Esophagus mucosa (tissue), 1 donor: ENCODE measurements at places on chromosomes 1 and 21.

GRCh38 chr1:237181743-237182317 lies 139.8 kb downstream of the RYR2 start:
- no peak for ATAC-seq

DNA sequence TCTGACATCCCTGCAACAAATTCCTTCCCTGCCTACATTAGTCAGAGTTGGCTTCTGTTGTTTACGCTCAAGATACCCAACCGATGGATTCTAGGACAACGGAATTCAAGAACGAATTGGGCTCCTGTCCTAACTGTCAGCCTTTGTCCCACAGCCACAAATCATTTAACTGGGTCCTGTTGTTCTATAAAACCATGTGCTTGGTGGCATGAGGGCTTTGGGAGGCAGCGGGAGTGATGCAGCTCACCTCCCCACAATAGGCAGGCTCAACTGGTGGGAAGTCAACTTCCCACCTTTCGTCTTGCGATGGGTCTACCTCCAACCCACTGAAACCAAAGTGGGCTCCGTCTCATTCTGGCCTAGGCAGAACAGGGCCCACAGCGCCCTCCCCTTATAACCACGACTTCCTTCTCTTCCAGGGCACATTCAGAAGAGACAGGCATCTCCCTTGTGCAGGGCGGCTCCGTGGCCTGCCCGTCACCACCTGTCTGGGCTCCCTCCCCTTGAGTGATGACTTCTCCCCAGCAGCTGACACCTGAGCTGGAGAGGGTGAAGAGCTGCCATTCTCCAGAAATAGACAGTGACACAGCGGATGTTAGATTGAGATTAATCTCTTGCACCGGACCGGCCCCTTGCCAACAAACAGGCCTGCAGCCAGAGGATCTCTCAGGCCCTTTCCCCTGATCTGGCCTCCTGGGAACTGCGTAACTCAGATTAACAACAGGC lies 26.5 kb downstream of the LRRC38 start:
- ATAC-seq = no peak

- ATAC-seq = no peak
Observed at GRCh38 chr1:170624146-170624545, 39.8 kb upstream of the PRRX1 start.

DNA sequence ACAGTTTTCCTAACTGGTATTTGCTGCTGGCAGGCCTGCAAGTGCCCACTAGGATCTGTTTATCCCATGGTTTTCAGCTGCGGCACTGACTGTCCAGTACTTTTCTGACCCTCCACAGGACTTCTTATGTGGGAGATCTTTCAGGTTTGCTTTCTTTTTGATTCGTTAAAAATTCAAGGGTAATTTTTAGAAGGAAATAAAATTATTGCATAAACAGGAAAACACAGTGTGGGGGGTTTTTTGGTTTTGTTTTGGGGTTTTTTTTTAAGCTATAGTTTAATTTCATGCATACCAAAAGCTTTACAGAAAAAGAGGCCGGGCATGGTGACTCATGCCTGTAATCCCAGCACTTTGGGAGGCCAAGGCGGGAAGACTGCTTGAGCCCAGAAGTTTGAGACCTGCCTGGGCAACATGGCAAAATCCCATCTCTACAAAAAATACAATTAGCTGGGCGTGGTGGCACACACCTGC lies 3.6 kb downstream of the NIBAN1 start:
- no peak for ATAC-seq

- no peak for ATAC-seq
Observed at GRCh38 chr1:54335011-54335754, 71.0 kb downstream of the SSBP3 start.

DNA sequence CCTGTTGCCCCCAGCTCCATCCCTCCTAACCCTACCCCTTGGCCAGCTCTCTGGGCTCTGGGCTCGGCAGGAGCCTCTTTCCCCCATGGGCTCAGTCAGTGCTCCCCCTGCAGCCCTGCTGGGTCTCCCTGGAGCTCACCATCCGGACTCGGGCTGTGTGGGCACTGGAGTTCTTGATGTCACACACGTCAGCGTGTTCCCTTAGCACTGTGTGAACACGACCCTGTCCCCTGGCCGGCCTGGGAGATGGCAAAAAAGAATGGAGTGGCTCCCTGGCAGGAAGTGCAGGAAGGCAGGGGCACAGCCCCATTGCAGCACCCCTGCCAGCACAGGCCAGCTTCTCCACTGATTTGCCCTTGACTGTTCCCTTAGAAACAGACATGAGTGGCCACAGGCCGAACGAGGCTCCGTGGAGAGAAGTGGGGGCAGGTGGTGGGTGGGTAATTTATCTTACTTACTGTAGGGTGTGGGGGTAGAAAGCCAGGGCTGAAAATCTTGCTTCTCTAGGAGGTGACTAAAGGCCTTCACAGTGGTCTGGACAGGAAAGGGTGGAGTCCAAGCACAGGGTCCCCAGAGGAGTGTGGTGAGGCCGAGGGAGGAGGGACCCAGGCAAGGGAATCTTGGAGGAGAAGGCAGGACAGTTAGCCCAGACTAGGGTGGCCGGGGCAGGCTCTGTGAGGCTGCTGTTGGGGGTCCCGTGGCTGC lies 381.7 kb upstream of the VAMP3 start:
- ATAC-seq = no peak
